Astrocyte (in vitro differentiated cells and primary cell): ENCODE measurements at places on chromosomes 2 and 18. TPM values are rescaled to one million over a fixed set of nuclear protein-coding genes. Genes with fewer than 3 reads are reported as not detected.

DNA sequence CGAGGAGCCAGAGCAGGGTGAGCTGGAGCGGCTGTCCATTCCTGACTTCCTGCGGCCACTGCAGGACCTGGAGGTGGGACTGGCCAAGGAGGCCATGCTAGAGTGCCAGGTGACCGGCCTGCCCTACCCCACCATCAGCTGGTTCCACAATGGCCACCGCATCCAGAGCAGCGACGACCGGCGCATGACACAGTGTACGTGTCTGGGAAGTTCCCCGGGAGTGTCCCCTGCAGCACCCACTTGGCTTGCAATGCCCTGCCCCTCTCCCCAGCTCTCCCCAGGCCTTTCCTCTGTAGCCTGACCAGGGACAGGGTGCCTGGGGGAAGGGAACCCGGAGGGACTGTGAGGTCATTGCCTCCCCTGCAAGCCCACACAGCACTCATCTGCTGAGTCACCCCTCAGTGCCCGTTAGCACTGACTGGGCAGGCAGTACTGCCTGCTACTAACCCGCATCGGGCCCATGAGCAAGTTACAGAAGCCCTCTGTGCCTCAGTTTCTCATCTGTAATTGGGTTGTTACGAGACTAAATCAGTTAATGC is 29.4 kb upstream of the GMPPA start:
- DNase-seq, result peak; percentile 72

Gene METAP1D
- 6.5 and 7.9 TPM in 2 replicates for total RNA-seq

DNA sequence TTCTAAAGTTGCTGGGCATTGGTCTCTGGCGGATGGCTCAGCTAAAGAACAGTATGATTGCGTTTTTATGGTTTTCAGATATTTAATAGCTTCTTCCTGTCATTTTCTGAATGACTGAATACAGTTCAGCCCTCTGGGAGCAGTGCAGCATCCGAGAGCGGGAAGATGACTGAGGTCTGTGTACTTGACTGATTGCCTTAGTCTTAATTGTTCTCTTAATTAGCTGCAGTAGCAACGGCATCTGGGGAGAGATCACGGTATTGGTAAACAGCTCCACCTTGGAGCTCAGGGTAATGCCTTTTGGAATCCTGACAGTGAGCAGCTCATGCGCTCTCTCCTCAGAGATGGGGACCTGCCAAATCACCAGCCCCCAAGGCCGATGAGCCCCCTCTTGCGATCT is 481.4 kb upstream of the SPRED2 start:
- DNase-seq, result no peak

Gene MPV17
- 54.0 and 55.7 TPM in 2 replicates for total RNA-seq

DNA sequence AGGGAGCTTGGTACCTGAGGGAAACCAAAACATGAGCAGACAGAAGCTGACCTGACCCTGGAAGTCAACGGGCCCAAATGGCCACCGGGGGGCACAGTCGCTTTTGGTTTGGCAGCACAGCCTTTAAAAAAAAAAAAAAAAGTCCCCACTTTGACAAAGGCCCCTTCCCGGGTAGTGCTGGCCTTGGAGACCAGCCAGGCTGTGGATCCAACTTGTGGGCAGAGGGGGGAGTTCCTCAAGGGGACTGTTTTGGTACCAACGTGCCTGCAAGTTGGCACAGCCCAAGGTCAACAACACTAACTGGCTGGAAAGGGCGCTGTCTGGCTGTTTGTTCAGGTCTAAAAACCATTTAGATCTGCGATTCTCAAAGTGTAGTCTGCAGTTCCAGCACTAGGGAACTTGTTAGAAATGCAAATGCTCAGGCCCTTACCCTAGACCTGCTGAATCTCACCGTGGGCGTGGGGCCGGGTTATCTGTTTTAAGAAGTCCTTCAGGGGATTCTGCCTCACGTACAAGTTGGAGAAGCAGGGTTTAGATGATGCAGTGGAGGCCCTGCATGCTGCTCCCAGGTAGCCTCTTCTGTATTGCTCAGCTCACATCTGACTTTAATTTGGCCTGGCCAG is 83.0 kb downstream of the LPIN1 start:
- peak; percentile 16 for DNase-seq

Gene PDE1A
- 0.32 TPM in 1 of 2 replicates, not detected in the other for total RNA-seq

DNA sequence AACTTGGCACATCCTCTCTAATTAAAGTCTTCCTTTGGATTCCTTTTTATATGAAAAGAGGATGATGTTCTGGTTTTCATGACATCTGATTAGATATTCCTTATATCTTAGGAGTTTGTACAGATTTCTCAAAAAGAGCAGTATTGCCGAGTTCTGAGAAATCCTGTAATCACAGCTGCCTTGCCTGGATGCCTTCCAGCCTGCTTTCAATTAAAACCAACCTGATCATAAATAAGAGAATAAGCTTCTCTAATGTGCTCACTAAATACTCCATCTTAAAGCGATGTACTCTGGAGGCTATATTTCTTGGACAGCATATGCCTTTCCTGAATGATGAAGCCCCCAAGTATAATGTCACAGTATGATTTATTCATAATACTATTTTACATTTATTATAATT is 1203.8 kb upstream of the PIK3C3 start:
- DNase-seq, result no peak

DNA sequence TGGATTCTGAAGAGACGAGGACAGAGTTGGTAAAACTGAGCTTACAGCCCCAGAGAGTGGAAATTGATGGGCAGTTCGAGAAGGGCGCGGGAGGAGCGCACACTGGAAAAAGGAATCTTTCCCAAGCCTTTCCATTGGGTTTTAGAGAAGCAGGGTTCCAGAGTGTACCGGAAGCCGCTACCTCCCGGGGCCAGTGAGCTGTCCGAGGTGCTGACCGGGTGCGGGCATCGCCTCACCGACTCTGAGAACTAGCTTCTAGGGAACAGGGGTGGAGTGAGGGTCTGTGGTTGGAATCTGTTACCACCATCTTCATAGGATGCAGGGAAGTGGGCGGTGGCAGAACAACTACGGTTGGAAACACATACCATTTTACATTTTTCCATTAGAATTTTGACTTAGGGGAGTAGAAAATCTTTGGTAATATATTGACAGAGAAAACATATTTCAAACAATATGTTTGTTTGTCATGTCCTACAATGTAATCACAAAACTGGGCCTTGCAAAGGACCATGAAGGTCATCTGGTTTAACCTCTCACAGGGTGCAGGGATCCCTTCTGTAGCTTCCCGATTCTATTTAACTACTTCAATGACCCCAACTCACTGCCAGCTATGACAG is 724 bp downstream of the NMS start:
- no peak for DNase-seq

DNA sequence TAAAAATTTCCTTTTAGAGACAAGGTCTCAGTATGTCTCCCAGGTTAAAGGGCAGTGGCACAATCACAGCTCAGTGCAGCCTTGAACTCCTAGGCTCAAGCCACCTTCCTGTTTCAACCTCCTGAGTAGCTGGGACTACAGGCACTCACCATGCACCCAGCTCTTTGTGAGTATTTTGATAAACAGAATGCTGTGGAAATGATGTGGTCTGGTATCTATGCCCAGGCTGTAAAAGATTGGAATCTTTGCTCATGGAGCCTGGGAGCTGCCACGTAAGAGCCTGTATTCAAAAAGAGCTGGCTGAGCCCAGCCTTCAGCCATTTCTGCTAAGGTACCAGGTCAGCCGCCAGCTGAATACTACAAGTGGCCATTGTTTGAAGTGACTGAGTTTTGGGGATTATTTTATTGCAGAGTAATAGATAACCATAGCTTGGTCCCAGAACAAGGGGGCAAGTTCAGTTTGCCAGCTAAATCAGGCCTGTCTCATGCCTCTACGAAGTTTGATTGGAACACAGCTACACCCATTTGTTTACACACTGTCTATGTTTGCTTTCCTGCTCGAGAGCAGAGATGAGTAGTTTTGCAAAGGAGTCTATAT is 21.3 kb upstream of the ARL5A start:
- no peak for DNase-seq

GRCh38 chr2:165864296-165864695 is 70.2 kb upstream of the GALNT3 start:
- no peak for DNase-seq

DNA sequence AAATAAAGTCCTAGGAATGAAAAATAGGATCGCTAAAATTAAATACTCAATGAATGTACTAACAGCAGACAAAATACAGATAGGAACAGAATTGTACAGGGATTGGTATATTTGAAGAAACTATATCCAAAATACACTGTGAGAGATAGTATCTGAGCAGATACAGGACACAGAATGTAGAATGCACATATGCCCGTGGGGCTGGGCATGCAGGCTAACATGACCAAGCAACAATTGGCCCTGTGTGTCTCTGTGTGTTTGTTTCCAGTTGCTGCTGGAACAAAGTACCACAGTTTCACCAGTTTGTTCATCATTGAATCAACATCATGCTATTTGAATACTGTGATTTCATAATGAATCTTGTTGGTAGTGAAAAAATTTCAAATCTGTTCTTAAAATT is 127.6 kb downstream of the PMAIP1 start:
- DNase-seq, result no peak

DNA sequence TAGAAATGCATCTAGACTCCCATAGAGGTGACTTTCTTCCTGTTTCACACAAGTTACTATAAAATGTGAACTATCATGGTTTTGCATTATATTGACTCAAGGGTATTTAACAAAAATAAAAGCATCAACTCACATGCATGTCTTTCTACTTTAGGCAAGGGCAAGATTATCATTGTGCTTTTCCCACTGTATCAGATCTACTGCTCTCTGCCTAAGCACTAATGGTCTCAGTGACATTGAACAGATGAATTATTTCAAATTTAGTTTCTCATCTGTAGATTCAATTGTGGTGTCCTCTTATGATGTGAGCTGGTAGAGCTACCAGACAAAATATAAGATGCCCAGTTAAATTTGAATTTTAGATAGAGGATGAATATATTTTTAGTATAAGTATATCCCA is 113.9 kb downstream of the MTX2 start:
- DNase-seq, result no peak

Gene RAPGEF4
- 0.62 and 1.1 TPM in 2 replicates for total RNA-seq

- DNase-seq, result no peak
These were observed 132.9 kb downstream of the FAM161A start for GRCh38 chr2:61720911-61721310.

- no peak for DNase-seq
These were observed 778 bp downstream of the BBS5 start for GRCh38 chr2:169480079-169480465.

GRCh38 chr2:25279091-25279651 is 62.6 kb downstream of the DNMT3A start:
- no peak for DNase-seq

- DNase-seq, result no peak
These were observed 232.9 kb upstream of the ID2 start for GRCh38 chr2:8448824-8449556.

DNA sequence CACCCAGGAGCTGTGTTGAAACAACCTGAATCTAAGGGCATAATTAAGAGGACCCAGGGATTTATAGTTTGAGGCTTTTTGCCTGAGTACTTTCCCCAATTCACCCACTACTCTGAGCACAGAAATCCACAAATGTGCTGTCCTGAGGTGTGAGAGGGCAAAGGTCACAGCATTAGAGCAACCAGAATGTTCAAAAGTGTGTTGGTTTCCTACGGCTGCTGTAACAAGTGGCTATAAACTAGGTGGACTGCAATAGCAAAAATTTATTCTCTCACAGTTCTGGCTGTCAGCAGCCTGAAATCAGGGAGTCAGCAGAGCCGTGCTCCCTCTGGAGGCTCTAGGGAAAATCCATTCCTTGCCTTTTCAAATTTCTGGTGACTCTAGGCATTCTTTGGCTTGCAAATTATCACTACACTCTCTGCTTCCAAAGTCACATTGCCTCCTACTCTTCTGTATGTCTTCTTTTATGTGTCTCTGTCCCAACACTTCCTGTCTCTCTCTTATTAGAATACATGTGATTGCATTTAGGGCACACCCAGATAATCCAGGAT is 91.4 kb upstream of the TACR1 start:
- DNase-seq, result no peak

Gene ERFE
- total RNA-seq, result 0.60 and 1.4 TPM in 2 replicates

- no peak for DNase-seq
These were observed 2.1 kb downstream of the LIPG start for GRCh38 chr18:49563701-49564517.

- no peak for DNase-seq
These were observed 195.8 kb downstream of the NDUFA10 start for GRCh38 chr2:239829326-239829725.

DNA sequence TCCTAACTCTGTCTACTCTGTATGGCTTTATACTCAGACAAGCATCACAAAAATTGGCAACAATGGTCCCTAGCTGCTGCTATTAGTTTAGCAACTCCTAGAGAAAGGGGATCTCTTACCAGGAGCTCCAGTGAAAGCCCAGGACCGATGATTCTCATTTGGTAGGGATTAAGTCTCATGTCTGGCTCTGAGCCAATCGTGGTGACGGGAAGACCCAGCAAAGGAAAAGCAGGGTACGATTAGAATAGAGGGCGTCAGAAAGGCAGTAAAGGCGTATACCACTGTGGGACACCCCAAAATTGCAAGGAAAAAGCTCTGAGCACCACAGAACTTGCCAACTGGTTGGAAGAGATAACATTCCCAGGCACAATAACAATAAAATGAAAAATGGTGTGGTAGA is 129.5 kb downstream of the MTCL1 start:
- no peak for DNase-seq

GRCh38 chr2:3390041-3390440 is 10.5 kb downstream of the TRAPPC12 start:
- DNase-seq, result no peak

DNA sequence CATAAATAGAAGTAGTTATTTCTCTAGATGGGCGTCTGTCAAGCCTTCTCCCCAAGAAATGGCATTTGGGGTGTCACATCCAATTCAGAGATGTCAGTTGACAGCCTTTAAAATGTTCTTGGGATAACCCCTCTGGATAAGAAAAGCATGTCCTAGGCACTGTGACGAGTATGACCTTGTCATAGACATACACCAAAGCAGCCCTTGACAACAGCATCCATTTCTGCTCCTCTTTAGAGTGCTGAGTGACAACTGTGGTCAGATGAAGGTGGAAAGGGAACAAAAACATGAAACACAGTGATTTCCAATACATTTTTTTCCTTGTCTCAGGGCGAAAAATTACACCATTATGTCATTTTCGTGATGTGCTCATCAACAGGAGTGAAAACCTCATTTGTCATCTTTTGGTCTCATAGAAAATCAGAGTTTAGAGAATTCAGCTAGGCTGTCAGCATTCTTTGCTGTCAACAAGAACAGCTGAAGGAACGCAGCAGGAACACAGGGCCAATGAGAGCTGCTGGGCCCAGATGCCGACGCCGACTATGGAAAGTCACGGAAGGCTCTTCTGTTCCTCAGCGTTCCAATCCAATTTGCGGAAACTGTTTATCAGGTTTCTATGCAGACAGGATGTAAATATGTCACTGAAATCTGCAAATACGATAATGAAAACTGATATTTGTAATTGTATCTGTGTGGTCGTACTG is 193.2 kb downstream of the ICOS start:
- DNase-seq, result no peak

DNA sequence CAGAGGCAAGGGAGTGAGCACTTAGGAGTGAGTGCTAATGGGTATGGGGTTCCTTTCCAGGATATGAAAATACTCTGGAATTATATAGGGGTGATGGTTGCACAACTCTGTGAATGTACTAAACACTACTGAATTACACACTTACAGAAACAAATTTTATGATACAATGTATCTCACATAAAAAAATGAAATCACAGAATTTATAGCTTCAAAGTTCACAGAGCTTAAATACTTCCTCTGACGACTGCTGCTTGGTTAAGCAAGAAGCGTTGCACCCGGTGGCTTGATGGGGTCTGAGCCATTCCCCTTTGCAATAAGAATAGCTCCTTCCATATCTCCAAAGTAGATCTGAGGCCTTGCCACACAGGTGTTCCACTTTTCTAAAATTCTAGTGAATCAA is 835.1 kb downstream of the TSN start:
- DNase-seq, result no peak

- DNase-seq, result no peak
These were observed 48.1 kb upstream of the PKDCC start for GRCh38 chr2:41999592-42000281.

- DNase-seq, result no peak
These were observed 54.2 kb downstream of the MDH1 start for GRCh38 chr2:63642946-63643345.
